ENCODE measurements at places on chromosomes 6 and 20.
A peak's percentile ranks its signal among the peaks of the same experiment; 100 is the strongest.

GRCh38 chr6:31689249-31690110, 8.6 kb upstream of the LY6G5C start:
- DNase-seq = no peak

DNA sequence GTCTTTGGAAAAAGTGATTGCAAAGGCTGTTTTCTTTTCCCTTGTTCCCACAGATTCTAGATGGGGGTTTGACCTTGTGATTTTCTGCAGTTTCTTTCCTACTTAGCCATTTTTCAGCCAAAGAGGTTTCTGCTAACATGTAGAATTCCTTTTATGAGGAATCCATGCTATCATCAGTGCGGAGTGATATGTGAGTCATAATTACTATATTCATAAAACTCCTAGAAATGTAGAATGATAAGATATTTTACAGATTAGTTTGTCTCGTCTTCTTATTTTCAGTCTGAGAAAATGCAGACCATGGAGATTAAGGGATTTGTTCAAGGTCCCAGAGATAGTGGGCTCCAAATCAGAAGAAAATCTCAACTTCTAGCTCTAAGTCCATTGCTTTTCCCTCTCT, 98.6 kb downstream of the KCNQ5 start:
- no peak for DNase-seq

DNA sequence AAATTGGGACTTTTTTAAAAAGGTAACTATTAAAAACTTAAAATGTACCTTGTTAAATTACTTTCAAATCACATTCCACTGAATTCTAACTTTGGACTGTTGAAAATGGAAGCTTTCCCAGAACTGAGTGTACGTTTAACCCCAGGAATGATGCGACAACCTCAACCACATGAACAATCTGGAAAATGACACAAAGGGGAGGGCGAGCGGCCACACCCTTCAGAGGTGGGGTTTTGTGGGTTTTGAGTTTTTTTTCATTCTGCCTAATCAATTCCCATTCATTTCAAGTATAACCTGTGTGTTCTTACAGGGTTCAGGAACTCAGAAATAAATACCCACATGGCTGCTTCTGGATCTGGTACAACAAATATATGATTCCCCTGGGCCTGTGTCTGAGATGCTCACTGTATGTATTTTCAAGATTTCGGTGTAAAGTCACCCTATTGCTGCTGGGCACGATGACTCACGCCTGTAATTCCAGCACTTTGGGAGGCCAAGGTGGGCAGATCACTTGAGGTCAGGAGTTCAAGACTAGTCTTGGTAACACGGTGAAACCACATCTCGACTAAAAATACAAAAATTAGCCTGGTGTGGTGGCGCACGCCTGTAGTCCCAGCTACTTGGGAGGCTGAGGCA, 21.6 kb downstream of the CNKSR3 start:
- DNase-seq = no peak

DNA sequence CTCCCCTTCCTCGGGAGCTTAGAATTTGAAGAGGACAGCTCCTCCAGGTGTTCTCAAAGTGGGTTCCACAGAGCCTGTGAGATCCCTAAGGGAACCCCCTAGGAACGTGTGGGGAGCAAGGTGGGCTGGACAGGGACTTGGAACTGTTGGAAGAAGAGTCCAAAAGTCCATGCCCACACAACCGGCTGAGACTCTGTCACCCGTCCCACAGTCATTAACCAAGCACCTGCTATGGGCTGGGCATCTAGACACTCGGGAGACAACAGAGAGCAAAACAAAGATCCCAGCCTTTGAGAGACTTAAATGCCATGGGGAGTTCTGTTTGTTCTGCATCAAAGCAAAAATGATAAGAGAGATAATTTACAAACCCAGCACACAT, 51.9 kb upstream of the SAYSD1 start:
- DNase-seq = no peak

- no peak for DNase-seq
These were observed 2.1 kb downstream of the PTK6 start for GRCh38 chr20:63534831-63535651.

DNA sequence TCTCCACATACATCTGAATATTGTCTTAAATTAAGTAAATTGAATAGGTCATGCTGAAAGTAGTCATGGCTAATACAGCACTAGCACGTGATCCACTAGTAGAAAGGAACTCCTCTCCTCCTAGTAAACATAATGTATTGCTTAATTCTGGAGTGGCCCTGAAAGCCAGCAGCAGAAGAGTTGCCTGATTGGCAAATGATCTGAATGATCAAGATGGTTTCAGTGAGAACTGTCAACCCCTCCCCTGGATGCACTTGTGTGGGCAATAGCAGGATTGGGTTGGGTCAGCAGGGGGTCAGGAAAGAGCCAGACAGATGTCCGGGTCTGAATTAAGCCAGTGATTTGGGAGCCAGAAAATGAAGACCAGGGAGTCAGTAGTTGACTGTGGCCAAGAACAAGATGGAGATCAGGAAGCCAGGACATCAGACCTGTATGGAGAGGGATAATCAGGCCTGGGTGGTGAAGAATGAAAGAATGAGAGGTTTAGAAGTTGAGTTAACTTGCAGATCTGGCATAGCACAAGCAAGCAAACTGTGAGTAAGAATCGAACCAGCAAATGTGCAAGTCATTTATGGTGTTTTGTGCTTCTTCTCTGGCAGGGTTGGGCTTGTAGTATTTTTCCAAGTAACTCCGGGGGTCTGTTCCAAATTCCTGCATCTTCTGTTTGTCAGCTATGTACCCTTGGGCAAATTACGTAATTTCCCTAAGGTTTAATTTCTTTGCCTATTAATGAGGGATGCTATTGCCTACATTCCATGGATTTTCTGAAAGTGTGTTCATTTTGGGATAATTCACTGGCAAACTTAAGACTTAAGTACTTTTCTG, 304.9 kb downstream of the CD109 start:
- DNase-seq = no peak

DNA sequence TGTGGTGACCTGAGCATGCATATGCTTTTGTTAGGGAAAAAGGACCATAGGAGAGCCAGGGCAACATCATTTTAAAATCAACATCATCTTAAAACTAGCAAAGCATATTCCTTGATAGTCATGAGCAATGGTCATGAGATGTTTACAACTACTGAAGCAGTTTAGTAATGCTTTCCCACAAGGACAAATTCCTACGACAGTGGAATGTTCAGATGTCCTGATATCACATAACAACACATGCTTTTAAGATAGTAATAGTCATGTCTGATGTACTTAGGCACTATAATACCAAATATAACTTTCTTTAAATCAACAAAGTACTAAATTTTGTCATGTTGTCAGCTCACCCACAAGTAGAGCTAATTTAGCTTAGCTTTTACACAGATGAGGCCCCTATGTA, 370.3 kb downstream of the HTR1B start:
- no peak for DNase-seq

GRCh38 chr6:1617466-1618310, 8.0 kb downstream of the FOXC1 start:
- DNase-seq = no peak

- DNase-seq = no peak
These were observed 7.1 kb upstream of the SPO11 start for GRCh38 chr20:57322476-57322875.

DNA sequence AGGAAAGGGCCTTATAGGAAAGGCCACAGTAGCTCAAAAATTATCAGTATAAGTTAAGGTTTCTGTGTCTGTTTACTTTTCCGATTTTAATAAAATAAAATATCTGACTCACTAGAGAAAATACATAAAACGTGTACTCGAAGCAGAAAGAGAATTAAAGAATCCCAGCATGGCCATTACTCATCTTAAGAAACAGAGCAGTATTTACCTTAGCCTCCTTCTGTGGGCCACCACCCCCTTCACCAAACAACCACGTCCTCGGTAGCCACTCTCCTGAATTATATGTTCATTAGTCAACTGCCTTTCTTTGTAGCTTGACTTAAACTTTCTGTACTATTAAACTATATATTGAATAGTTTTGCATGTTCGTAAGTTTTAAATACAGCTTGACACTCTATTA, 72.2 kb upstream of the SPTLC3 start:
- no peak for DNase-seq

DNA sequence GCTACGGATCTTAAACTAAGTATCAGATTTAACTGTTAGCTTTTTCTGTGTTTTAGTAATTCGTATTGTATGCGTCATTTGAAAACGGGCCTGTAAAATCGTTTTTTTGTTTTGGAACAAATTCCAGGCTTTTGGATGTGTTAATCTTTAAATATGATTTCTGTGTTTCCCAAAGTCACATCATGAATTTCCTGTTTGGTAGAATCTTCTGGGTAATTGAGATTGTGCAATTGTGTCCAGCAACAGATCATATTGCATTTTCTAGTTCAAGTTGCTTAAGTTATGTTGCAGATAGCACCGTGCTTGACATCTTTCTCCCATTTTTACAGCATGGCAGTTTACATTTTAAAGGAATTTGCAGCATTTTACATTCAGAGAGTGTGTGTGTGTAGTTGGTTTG, 1.9 kb downstream of the MAPK14 start:
- peak; percentile 71 for DNase-seq

DNA sequence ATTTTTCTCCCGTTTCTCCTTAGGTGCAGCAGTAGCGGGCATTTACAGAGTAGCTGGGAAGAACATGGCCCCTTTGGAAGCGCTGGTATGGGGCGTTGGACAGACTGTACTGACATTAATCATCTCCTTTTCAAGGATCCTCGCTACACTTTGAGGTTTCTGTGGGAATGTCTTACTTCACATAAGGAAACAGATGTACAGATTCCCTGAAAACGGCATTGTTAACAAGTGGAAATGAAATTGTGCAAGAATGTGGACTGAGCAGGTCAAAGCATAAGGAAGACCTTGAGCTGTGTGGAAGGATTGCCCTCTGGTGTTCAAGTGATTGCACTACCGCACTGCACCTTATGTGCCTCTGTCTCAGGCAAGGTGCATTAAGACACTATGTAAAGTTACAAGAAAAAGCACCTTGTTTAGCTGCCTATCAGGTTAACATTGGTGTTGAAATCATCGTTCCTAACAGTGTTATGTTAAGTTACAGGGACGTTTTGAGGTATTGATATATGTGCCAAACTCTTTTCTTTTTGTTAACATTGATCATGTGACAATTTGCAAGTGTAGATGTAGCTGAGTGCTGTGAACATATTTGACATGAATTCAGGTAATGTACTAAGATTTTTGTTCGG, 38.0 kb downstream of the TMEM170B start:
- peak; percentile 58 for DNase-seq
